ENCODE measurements at places on chromosomes 11 and 22. TPM values are rescaled to one million over a fixed set of nuclear protein-coding genes. Genes with fewer than 3 reads are reported as not detected.

DNA sequence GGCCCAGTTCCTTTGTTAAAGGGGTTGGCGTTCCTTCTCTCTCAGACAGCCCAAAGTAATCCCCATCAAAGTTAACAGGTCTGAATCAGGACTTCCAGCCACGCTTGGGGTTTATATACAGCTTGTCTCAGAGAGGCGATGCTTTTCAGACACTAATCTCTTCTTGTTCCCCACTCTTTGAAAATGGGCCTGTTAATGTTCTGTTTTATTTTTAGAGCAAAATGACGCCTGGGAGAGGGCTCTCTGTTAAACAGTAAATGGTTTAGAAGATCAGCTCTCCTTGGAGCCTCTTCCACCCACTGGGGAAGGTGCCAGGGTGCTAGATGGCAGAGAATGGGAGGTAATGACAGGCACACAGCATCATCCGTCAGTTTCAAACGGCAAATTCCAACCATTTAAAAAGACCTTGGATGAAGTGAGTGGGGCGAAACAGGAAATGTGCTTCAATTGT, 235.9 kb upstream of the NARS2 start:
- no peak for DNase-seq

GRCh38 chr11:17770048-17770652, 35.6 kb downstream of the KCNC1 start:
- no peak for DNase-seq

GRCh38 chr11:77102246-77103210, at the start of gene OMP:
OMP (plus strand) TSS chr11:77102840; CDS start chr11:77102840, 0 bp downstream.
- DNase-seq = no peak

- no peak for DNase-seq
Observed at GRCh38 chr22:46429325-46429853, 93.9 kb downstream of the TRMU start.

GRCh38 chr22:46652081-46652846, 32.1 kb downstream of the GRAMD4 start:
- no peak for DNase-seq

GRCh38 chr11:74473382-74474173, 6.2 kb upstream of the KCNE3 start:
- DNase-seq = no peak

DNA sequence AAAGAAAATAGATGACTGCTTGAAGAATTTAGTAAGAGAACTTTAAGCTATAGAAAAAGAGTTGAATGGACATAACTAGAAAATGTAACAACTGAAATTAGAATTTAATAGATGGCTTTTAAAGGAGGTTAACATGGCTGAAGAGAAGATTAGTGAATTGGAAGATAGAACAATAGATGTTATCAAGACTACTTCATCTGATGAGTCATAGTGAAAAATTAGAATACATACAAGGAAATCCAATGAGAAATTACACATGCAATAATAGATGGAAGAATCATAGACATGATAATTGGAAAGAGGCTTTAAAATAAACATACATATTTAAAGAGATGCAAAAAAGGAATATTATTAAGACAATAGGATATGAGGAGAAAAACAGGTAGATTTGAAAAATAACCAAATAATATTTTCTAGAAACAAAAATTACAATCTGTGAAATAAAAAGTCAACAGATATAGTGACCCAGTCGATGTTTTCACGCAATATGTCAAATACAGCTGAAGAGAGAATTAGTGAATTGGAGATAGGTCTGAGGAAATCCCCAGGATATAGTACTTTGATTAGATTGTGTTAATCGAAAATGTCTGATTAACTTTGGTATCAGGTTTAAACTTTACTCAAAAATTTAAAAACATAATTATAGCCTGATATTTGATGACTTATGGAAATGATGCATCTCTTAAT, 28.2 kb downstream of the CAT start:
- no peak for DNase-seq

DNA sequence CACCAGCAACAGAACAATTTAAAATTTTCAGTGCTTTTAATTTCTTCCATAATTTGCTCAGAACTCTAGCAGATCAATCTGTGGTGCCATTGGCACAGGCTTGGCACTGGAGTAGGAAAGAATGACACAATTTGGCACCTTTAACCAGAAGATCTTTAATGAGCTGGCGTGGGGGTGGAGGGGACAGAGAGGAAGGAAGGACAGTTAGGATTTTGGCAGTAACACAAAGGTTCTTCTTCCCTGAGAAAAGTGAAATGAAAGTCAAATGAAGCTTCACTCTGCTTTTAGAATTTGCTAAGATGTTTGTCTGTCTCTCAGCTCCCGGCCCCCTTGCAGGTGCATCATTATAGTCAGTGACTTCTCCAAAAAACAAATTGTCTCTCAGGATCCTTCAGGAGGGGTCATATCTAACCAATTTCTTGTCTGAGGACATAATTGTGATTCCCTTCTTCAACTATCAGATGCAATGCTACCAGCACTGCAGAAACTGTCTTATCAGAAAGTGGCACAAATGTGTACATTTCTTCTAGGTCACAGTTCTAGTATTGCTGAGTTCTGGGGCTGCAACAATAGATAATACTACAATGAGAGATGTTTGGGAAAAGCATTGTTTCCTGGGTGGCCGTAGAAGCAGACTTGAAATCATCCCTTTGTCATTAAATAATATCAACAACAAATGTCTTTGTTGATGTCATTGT, 66.8 kb downstream of the CSTPP1 start:
- no peak for DNase-seq

- DNase-seq = no peak
Observed at GRCh38 chr11:96486890-96487611, 97.2 kb downstream of the JRKL start.

GRCh38 chr11:8018484-8019313, 31.6 kb downstream of the EIF3F start:
- DNase-seq = peak; percentile 54

DNA sequence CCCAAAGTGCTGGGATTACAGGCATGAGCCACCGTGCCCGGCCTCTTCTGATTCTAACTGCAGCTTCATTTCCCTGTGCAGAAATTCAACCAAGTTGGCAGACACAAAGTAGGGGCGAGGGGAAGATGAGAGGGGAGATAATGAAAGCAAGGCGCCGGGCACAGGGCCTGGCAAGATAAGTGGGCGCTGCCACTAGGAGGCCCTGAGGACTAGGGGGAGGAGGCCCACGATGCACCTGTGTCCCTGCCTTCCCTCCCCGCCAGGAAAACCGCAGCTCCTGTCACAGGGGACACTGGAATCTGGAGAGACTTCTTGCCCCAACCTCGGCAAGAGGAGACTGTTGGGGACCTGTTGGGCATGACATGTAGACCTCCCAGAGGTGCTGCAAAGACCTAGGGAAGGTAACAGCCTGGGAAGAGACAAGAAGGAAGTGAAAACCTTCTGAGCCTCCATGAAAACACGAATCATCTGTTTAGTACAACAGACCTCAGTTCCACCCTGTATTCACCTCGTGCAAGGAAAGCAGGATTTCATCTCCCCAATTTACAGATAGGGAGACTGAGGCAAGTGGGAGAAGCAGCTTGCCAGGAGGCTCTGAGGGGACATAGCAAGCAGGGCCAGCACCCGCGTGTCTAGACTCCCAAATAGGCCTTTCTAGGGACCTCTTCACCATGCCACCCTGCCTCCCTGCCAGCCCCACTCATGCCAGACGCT, 3.1 kb upstream of the LGALS1 start:
- DNase-seq = no peak

GRCh38 chr11:113195728-113196127, 118.7 kb upstream of the TTC12 start:
- DNase-seq = no peak

- DNase-seq = no peak
Observed at GRCh38 chr11:110069158-110069737, 23.9 kb upstream of the ZC3H12C start.

ABCG4 gene
- polyA plus RNA-seq = not detected

ACR gene
- polyA plus RNA-seq = not detected

UBQLNL gene
- not detected for polyA plus RNA-seq

LRRC4C gene
- polyA plus RNA-seq = not detected

SLC22A6 gene
- polyA plus RNA-seq = not detected

PATE4 gene
- not detected for polyA plus RNA-seq

SAAL1 gene
- 23.1 TPM for polyA plus RNA-seq

CD6 gene
- polyA plus RNA-seq = 12.2 TPM
